Psoas muscle (tissue), 8 donors: ENCODE measurements at places on chromosomes 11 and 22. TPM values are rescaled to one million over a fixed set of nuclear protein-coding genes. Genes with fewer than 3 reads are reported as not detected.

GLYAT gene
- 0.54 TPM for total RNA-seq

KRTAP5-10 gene
- not detected for total RNA-seq

OR52J3 gene
- total RNA-seq = not detected

BDNF gene
- total RNA-seq = 3.4 TPM

- H3K36me3 ChIP-seq = peaks cover 7% of the 10 kb centered on the region
- no peak for DNase-seq
- H3K4me3 ChIP-seq = no peak overlapping the region
- H3K27me3 ChIP-seq = no peaks in the 10 kb centered on the region
- H3K27ac ChIP-seq = no peak overlapping the region
Measured at GRCh38 chr11:31500560-31500959, 8.9 kb downstream of the IMMP1L start.

- H3K27ac ChIP-seq = no peak overlapping the region
- H3K27me3 ChIP-seq = no peaks in the 10 kb centered on the region
- H3K4me1 ChIP-seq = no peaks in the 10 kb centered on the region
- no peak for DNase-seq
- peaks cover 4% of the 10 kb centered on the region for H3K36me3 ChIP-seq
Measured at GRCh38 chr11:125994509-125994908, 48.7 kb downstream of the VSIG10L2 start.

DRD2 gene
- not detected for total RNA-seq

DNA sequence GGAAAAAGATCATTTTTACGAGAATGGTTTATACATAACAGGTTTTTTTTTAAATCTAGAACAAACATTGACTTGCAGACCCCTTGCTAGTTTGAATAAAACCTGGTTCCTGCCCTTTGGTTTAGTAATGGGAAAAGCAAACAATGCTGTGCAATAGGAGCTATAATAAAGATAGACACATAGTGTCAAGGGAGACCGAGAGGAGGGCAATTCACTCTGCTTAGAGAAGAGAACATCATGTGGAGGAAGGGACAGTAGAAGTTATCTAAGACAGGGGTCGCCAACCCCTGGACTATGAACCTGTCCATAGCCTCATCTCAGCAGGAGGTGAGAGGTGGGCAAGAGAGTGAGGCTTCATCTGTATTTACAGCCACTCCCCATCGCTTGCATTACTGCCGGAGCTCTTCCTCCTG is 7.0 kb upstream of the RDX start:
- no peak overlapping the region for H3K27ac ChIP-seq
- no peaks in the 10 kb centered on the region for H3K36me3 ChIP-seq
- H3K4me3 ChIP-seq = no peak overlapping the region

DNA sequence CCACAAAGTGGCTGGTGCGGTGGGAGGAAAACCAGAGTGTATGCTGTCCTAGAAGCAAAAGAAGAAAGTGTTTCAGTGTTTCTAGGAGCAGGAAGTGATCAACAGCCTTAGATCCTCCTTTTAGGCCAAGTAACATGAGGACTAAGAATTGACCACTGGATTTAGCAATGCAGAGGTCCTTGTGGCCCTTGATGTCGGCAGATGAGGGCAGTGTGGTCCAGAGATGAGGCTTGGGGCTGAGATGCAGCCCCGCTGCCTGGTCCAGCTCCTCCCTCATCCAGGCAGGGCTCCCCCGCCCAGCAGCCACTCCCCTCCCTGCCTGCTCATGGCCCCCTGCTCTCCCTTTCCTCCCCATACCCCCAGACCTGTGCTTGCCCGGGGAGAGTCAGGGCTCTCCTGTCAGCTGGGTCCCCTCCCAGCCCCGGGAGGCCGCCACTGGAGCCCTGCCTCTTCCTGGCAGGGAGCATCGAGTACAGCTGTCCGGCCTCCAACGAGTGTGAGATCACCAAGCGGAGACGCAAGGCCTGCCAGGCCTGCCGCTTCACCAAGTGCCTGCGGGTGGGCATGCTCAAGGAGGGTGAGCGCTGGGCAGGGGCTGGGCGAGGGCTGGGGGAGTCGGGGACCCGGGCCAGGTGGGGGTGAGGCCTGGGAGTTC is 3.7 kb downstream of the TRMT112 start:
- H3K27ac ChIP-seq = peak overlapping the region; percentile 83
- H3K36me3 ChIP-seq = peaks cover 28% of the 10 kb centered on the region
- peak; percentile 91 for DNase-seq
- H3K4me1 ChIP-seq = peaks cover 31% of the 10 kb centered on the region
- no peaks in the 10 kb centered on the region for H3K27me3 ChIP-seq
- peak overlapping the region; percentile 46 for H3K4me3 ChIP-seq

DNA sequence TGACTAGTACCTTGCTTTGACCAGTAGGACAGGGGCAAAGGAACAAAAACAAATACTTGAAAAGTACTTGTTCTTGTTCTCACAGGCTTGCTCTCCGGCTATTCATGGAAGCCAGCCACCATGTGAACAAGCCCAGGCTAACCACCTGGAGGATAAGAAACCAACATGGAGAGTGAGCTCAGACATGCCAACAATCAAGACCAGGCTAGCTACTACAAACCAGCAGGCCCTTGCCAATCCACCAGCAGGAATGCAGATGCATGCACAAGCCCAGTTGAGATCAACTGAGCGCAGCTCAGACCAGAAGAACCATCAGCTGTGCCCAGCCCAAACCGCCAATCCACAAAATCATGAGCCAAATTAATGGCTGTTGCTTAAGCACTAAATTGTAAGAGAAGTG is 180.1 kb upstream of the ISX start:
- H3K4me3 ChIP-seq = no peak overlapping the region
- H3K36me3 ChIP-seq = no peaks in the 10 kb centered on the region
- no peak for DNase-seq
- no peaks in the 10 kb centered on the region for H3K4me1 ChIP-seq

DNA sequence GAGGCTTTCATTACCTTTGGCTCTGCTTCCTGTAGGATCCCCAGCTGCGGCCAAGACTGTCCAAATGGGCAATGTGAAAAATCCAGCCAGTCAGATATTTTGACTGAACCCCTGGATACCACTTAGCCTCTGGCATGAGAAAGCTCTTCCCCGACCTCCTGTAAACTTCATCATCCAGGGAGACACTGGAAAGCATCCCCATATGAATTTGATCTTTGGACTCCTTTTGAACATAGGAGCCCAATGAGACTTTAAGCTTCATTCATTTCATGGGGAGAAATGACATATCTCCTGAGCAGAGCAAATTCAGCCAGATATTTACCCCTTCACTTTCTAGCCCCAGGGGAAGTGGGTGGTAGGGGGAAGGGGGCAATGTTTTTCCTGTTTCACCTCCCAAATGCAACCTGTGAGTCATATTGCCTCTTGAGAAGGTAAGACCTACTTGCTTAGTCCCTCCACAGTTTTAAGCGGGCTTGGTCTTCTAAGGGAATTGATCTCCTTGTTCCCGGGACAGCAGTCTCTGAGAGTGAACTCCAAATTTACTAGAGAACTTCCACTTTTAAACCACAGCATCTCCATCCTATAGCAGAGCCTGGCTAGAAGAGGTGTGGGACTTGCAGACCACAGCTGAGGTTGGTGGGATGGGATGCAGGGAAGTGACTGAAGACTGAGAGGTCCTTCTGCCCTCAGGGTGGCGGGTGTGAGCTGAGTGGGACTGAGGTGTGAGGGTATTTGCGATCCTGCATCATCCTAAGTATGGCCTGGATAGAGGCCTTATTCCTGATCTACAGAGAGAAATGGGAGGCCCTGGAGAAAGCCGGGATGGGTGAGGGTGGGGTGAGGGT is 20.3 kb upstream of the POU2AF1 start:
- no peak for DNase-seq
- no peaks in the 10 kb centered on the region for H3K36me3 ChIP-seq
- no peak overlapping the region for H3K4me3 ChIP-seq
- no peaks in the 10 kb centered on the region for H3K27me3 ChIP-seq

DNA sequence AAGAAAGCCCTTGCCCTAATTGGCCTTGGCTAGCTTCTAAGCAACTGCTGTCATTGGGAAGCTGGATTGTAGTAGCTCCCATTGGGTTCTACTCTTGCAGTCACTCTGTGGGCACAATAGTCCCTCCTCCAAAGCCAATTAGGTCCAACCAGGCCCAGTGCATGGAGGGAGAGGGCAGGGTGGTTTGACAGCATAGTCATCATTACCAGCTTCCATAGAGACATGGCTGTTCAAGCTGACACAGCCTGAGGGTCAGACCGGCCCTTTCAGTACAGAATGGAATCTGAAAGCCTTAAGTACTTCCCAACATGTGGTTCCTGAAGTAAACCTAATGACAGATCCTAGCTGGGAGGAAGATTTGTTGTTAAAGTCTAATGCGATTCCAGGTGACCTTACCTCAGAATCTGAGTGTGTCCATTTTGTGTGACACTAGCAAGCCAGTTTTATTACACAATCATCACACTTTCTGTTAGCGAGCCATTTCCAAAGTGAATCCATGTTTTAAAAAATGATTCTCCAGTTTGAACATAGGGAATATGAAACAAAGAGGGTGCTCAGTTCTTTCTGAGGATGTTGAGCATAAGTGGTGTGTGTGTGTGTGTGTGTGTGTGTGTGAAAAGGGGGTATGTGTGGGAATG is 6.9 kb downstream of the PLET1 start:
- H3K36me3 ChIP-seq = no peaks in the 10 kb centered on the region
- no peaks in the 10 kb centered on the region for H3K27me3 ChIP-seq
- no peaks in the 10 kb centered on the region for H3K4me1 ChIP-seq

GRCh38 chr11:4643076-4643475 is 706 bp upstream of the OR51E1 start:
- H3K27ac ChIP-seq = peak overlapping the region; percentile 53
- no peaks in the 10 kb centered on the region for H3K36me3 ChIP-seq
- peaks cover 10% of the 10 kb centered on the region for H3K4me1 ChIP-seq
- no peak for DNase-seq

- no peak for DNase-seq
- H3K27me3 ChIP-seq = no peaks in the 10 kb centered on the region
- H3K4me3 ChIP-seq = peak overlapping the region; percentile 90
- peak overlapping the region; percentile 89 for H3K27ac ChIP-seq
Measured at GRCh38 chr11:6417907-6418556, 862 bp downstream of the APBB1 start.

ELF5 gene
- total RNA-seq = not detected

GRCh38 chr11:67079065-67079705 is 22.5 kb downstream of the RHOD start:
- no peak overlapping the region for H3K4me3 ChIP-seq
- DNase-seq = no peak
- no peaks in the 10 kb centered on the region for H3K36me3 ChIP-seq
- no peaks in the 10 kb centered on the region for H3K27me3 ChIP-seq
- no peak overlapping the region for H3K27ac ChIP-seq

CRYBA4 gene
- not detected for total RNA-seq

DNA sequence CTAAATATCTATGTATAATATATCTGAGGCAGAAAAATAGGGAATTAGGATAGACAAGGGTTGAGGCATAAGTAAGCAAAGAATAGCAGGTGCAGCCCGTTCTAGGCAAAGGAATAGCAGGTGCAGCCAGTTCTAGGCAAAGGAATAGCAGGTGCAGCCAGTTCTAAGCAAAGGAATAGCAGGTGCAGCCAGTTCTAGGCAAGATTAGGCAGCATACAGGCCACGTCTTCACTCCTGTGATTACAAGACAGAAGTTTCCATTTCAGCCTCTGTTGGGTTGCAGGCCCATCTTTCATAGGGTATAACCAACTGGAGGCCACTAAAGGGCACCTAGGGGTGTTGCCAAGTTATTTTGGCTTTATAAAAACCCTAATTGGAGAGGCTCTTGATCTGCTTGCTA is 28.8 kb upstream of the CHORDC1 start:
- no peaks in the 10 kb centered on the region for H3K27me3 ChIP-seq
- H3K36me3 ChIP-seq = no peaks in the 10 kb centered on the region
- no peaks in the 10 kb centered on the region for H3K4me1 ChIP-seq
- H3K4me3 ChIP-seq = no peak overlapping the region

NTM gene
- total RNA-seq = 1.1 TPM

GRCh38 chr11:33402066-33402465 is 144.9 kb downstream of the HIPK3 start:
- H3K4me3 ChIP-seq = no peak overlapping the region
- no peaks in the 10 kb centered on the region for H3K27me3 ChIP-seq
- DNase-seq = no peak
- no peaks in the 10 kb centered on the region for H3K4me1 ChIP-seq

GRCh38 chr11:70644343-70645060 is 246.2 kb downstream of the CTTN start:
- H3K4me1 ChIP-seq = no peaks in the 10 kb centered on the region
- DNase-seq = no peak
- H3K4me3 ChIP-seq = no peak overlapping the region
- no peak overlapping the region for H3K27ac ChIP-seq
- H3K36me3 ChIP-seq = no peaks in the 10 kb centered on the region

- peaks cover 3% of the 10 kb centered on the region for H3K36me3 ChIP-seq
- no peak for DNase-seq
- no peaks in the 10 kb centered on the region for H3K27me3 ChIP-seq
- peaks cover 16% of the 10 kb centered on the region for H3K4me1 ChIP-seq
- peak overlapping the region; percentile 50 for H3K27ac ChIP-seq
- no peak overlapping the region for H3K4me3 ChIP-seq
Measured at GRCh38 chr22:29979777-29980321, 96.9 kb downstream of the MTMR3 start.

SCN4B gene
- total RNA-seq = 7.7 TPM

DNA sequence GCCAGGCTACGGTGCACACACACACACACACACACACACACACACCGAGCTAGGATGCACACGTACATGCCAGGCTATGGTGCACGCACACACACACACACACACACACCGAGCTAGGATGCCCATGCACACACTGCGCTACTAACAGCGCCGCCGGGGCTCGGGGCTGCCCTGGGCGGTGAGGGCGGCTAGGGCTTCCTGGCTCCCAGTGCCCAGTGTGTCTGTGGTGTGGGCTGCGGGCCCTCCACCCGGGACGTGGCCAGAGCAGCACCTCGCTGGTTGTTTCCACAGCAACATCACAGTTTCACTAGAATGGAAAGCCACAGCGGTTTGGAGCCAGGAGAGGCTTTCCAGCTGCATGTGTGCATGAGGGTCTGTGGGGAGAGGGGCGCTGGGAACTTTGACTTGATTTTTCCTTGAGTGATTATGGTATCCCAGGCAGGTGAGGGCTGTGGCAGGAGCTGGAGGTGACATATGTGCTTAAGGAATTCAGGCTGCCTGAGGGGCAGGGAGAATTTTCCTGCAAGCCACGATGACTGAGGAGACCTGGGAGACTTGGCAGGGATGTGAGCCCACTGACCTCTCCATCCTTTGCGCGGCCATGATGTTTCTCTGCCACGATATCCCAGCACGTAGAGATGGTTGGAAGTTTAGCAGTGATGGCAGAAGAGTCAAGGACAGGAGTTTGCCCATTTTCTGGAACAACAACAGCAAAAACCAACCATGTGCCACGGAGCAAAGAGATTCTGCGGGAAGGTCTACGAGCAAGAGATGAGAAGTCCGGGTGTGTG is 195.9 kb downstream of the SNX19 start:
- H3K4me3 ChIP-seq = no peak overlapping the region
- H3K27ac ChIP-seq = no peak overlapping the region
- no peaks in the 10 kb centered on the region for H3K4me1 ChIP-seq
- H3K36me3 ChIP-seq = no peaks in the 10 kb centered on the region

PRMT3 gene
- total RNA-seq = 23.2 TPM

GRCh38 chr11:102653744-102654291 is 28.7 kb upstream of the MMP20 start:
- DNase-seq = no peak
- no peaks in the 10 kb centered on the region for H3K4me1 ChIP-seq
- H3K36me3 ChIP-seq = no peaks in the 10 kb centered on the region
- H3K4me3 ChIP-seq = no peak overlapping the region

- H3K27ac ChIP-seq = no peak overlapping the region
- H3K27me3 ChIP-seq = no peaks in the 10 kb centered on the region
- no peak overlapping the region for H3K4me3 ChIP-seq
- DNase-seq = no peak
- H3K4me1 ChIP-seq = peaks cover 8% of the 10 kb centered on the region
Measured at GRCh38 chr22:31917227-31917921, 27.0 kb upstream of the YWHAH start.
